ENCODE measurements at places on chromosomes 1 and 21.
A peak's percentile ranks its signal among the peaks of the same experiment; 100 is the strongest.

- DNase-seq, result no peak
Observed at GRCh38 chr1:163203561-163203960, 845 bp upstream of the RGS5 start.

GRCh38 chr1:198630863-198631262, 8.0 kb upstream of the PTPRC start:
- DNase-seq, result no peak

GRCh38 chr1:39522661-39523567, 31.5 kb downstream of the BMP8A start:
- DNase-seq, result no peak

GRCh38 chr1:53327182-53327913, 522 bp downstream of the LRP8 start:
- no peak for DNase-seq

GRCh38 chr1:156601892-156602291, 613 bp upstream of the GPATCH4 start:
- DNase-seq, result no peak

GRCh38 chr21:31752352-31752751, 20.4 kb upstream of the SCAF4 start:
- no peak for DNase-seq

DNA sequence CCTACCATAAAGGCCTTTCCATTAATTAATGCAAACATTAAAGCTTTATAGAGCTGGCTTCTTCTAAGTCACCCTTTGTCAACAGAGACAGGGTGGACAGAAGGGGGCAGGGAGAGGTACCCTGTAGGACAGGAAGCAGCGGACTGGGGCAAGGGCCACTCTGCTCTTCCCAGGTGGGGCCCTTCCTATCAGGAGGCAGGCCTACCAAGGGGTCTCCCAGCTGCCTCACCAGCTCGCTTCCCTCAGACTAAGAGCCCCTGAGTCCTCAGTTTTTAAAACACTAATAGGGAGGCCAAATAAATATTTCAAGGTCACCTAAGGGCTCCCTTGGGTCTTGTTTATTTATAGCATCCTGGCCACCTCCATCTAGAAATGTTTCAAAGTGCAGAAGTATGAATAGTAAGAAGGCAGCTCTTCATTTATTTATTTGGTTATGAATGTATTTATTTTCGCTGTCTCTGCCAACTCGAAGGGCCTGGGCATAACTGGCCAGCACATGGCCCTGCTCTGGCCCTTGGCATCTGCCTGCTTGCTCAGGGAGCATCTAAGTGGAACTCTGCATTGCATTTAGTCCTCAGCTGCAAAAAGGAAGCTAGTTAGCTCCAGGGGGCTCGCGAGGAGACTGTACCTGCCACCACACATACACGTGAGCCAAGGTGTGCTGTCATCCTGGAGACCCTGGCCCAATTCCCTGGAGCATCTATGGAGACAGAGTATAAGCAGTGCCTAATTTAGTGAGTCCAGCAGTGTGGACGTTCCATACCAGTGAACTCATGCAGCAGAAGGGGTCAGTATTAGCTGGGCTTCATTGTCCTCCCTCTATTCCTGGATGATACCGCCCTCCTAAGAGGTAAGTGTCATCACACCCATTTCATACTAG, 395.1 kb upstream of the VAMP3 start:
- no peak for DNase-seq

DNA sequence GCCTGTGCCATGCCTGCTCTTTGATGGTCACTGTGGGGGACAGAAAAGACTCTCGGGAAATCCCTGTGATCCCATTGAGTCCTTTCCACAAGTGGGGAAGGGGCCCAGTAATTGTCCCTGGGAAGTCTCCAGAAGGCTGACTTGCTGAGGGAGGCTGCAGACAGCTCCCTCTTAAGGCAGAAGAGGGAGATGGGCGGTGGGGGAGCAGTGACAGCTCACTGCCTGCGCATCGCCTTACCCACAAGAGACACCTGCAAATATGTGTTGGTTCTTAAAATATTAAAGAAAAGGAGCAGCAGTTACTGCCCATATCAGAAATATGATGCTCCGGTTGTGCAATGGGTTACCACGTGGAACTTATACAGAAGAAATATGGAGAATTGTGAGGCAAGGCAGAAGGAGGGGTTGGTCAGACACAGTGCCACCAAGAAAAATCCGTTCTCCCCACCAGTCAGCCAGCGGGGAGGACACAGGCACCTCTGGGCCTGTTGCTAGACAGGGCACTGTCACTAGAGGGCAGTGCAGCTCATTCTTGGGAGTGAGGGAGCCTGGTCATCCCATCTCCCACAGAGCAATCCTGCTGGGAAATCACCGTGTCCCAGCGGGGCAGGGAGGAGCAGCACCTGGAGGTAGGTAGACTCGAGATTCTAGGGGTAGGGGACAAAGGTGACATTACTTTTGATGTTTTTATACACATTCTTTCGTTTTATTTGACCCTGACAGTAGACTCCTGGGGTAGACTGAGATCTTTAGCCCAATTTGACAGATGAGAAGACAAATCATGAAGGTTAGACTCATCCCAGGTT, 6.9 kb upstream of the CAMK1G start:
- peak; percentile 40 for DNase-seq

DNA sequence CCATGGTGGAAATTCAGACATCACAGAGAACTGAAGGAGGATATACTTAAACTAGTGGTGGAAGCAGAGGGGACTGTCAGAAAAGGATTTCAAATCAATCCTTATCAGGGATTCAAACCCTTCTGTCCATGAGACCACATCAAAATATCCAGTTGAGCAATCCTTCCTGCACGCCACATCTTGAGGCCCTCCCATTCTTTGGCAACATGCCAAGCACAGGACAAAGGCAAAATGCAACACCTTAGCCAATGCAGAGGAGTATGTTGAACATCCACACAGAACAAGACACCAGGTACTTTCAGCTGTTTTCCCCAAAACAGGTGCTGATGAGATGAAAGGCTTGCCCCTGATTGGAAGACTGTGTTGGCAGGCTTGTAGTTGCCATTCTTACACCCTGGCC, 81.8 kb upstream of the PLXNA2 start:
- DNase-seq, result no peak

- no peak for DNase-seq
Observed at GRCh38 chr21:16084776-16085364, 355.1 kb downstream of the USP25 start.

DNA sequence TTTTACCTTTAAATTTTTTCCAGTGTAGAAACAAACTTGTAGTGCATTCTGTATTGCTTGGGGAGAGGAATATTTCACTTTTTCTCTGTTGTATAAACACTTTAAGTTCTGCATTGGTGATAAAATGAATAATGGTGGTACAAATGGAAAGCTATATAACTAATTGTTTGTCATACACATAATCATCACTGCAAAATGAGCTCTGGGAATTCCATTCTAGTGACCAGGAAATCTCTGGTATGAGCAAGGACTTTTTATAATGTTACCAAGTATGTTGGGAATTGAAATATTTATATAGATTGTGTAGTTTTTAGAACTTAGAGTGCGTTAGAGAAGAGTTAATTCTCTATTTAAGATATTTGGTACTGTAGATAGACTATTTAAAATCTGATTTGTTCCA, 5.0 kb upstream of the FMN2 start:
- no peak for DNase-seq

- no peak for DNase-seq
Observed at GRCh38 chr1:154847891-154848290, 22.2 kb downstream of the KCNN3 start.

- no peak for DNase-seq
Observed at GRCh38 chr1:200096774-200097173, 69.3 kb downstream of the NR5A2 start.

DNA sequence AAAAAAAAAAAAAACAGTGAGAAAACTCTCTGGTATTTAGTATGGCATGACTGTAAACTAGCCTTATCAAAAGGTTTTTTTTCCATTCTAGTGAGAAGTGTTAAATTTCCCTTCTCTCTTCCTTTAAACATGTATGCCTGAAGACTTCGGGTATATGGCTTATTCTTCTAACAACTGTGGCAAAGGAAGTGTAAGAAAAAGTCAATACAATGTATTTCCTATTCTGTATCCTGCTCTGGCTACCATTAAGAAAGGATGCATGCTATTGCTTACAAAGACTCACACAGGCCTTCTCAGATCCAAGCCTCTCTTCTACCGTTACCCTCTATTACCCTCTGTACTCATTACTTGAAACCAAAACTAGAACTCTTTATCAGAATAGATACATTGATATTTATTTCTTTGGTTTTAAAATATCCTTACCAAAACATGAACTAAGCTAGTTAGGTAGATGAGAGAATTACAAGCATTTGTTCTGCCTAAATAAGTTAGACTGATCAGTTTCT, 8.4 kb downstream of the CEPT1 start:
- no peak for DNase-seq

GRCh38 chr1:30816211-30817076, 58.9 kb upstream of the LAPTM5 start:
- peak; percentile 58 for DNase-seq

GRCh38 chr1:239633432-239633831, 247.1 kb downstream of the CHRM3 start:
- no peak for DNase-seq

GRCh38 chr1:11558276-11558675, 79.3 kb downstream of the DISP3 start:
- DNase-seq, result no peak

DNA sequence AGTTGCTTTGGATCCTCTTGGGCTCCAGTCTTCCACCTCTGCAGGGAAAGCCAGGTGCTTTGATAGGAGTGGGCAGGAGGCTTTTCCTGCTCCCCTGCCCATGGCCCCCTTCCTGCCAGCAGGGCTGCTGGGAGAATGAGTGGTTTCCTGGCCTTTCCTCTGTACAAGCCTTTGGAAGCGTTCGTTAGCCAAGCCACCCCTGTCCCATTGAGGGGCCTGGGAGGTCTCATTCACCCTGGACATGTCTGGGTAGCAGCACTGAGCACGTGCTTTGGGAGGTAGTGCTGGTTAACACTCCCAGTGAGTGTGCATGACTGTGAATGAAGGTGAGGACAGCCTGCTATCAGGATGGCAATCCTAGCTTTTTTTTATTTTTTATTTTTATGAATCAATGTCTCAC, 118.5 kb upstream of the CACNA1E start:
- DNase-seq, result no peak

DNA sequence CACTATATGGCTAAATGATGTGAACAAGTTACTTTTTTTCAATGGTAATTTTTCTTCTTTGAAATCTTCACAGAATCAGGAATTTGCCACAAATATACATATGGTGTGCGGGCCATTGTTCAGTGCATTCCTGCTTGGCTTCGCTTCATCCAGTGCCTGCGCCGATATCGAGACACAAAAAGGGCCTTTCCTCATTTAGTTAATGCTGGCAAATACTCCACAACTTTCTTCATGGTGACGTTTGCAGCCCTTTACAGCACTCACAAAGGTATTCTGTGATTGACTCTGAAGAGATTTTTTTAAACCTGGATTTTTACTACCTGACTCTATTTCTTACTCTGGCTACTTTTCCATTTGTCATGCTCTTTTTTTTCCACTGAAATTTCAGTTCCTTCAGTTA, 76.2 kb upstream of the KIAA1614 start:
- no peak for DNase-seq

DNA sequence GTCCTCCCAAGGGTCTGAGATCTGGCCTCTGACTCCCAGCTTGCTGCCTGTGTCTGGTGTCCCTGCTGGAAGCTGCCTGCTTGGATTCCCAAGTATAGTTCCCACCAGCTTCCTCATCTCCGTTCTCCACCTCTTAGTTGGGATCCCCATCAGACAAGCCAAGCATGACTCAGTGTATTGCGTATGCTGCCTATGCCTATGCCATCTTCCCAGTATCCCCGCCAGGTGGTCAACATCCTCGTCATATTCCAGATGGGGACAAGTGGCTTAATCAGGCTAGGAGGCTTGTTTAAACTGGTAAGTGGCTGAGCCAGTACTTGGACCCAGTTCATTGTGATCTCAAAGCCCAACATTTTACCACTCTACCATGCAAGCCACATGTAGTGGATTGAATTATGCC, 204.4 kb downstream of the GRIK3 start:
- DNase-seq, result no peak

Data from keratinocyte (primary cell).